ENCODE measurements at places on chromosomes 12 and 14.

DNA sequence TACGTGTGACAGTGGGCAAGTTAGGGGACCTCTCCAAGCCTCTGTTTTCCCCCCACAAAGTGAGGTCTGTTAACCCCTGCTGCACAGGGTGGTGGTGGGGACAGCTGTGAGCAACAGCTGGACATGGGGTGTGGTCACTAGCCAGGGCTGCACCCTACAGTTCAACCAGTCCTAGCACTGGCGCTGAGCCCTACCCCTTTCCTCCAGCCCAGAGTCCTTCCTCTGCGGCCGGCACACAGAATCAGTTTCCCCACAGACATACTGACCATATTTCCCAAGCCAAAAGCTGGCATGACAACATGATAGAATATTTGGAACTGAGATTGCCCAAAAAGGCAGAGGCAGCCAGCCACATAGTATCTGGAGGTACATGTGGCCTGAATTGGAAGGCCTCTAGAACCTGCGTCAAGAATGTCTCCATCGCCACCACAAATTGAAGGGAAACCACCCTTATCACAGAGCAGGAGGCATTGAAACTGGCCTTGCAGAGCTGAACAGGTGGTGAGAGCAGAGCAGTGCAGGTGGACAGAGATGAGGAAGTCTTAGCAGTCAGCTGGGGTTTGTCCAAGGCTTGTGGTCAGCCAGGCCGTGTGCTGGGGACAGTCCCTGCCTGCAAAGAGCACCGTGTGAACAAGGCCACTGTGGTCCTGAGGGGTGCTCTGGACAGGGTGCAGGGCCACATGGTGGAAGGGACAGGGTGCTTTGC is 21.2 kb downstream of the DEGS2 start:
- DNase-seq = no peak

DNA sequence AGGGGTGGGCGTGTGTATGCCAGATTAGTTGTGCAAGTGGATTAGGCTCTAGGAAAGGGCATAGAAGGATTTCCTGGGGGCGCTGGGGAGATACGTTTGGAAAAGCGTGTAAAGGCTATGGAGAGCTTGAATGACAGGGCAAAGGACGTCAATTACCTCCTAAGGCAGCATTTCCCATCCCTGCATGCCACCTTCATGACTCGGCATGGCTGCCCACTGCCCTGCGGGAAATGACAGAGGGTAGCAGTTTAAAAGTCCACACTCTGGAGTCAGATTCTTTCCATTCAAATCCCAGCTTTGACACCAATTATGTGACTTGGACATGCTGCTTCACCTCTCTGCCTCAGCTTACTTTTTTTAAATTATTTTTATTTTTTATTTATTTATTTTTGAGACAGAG is 14.8 kb upstream of the TMEM229B start:
- DNase-seq = no peak

DNA sequence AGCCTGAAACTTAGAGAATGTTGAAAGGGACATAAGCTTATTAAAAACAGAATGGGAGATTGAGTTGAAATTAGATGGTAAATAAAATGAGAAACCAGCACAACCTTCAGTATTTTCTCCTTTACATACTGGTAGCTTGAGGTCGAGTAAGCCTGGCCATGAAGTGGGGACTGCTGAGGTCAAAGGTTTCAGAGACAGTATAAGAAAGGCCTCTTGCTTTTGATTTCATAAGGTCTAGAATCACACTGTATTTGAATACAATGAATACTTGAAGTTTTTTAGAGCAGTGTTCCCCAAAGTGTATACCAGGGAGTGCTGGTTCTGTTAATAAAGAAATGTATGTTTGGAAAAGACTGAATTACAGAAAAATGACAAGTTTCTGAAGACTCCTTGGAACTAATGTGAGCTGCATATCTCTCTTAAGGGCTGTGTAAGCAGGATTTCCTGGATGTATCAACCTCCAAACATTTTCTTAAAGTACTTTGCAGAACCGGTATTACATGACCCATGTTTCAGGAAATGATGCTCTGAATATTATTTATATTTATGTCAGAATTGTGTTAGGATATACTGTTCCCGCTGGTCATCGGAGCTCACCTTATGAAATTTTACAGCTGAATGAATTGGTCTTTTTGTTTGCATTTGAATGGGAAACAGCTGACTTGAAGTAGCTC is 85.0 kb downstream of the AKAP6 start:
- no peak for DNase-seq

- DNase-seq = no peak
Observed at GRCh38 chr12:130978785-130979184, 25.1 kb downstream of the ADGRD1 start.

- DNase-seq = no peak
Observed at GRCh38 chr12:38711054-38711453, 194.3 kb downstream of the CPNE8 start.

DNA sequence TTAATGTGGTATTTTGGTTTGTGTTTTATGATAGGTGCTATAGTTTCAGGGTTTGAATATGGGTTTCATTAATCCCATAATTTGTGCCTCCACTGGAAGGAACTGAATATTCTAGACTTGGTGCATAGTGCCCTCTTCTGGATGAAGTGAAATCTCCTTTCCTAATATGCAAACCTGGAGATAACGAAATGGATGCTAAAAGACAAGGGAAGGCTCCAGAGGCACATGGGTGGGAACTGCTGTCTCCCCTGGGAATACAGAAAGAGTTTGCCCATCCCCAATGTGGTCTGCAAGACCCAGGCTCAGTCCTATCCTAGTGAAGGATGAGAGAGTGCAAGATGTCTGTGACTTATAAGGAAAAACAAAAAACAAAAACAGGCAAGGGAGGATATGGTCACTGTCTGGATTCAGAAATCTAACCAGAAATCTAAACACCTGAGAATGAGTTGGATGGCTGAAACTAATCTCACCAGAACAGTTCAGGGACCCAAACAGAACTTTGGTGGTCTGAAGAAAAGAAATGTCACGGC is 142.3 kb upstream of the TMPO start:
- DNase-seq = peak; percentile 19

- no peak for DNase-seq
Observed at GRCh38 chr14:78897443-78897842, 727.3 kb downstream of the NRXN3 start.

GRCh38 chr14:33916663-33917565 is 34.0 kb downstream of the EGLN3 start:
- DNase-seq = peak; percentile 30

- DNase-seq = no peak
Observed at GRCh38 chr12:95601091-95601961, 50.0 kb upstream of the USP44 start.

DNA sequence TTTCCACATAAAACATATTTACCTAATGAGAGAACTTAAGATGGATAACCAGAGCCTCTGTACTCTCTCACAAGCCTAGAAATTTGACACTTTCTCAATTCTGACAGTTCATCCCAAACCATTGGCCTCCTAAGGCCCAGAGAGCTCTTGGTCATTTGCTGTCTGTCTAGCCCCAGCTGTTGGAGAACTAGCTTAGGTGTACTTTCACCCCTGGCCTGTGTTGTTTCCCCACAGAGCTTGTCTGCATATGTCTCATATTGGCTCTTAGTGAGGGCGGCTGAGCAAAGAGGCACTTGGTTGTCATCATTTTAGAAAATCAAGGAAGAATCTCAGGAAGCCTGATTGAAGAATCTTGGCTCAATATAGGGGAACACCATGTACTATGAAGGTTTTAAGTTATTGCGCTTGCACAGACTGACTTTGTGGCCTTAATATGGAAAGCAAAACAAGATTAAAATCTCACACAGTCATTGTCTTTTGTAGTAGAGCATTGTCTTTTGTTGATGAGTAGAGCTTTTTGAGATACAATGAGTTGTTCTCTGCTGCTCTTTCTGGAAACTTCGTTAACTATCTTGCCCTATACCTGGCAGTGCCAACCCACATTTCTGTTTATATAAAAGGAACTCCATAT is 324.6 kb downstream of the RAD51B start:
- no peak for DNase-seq

DNA sequence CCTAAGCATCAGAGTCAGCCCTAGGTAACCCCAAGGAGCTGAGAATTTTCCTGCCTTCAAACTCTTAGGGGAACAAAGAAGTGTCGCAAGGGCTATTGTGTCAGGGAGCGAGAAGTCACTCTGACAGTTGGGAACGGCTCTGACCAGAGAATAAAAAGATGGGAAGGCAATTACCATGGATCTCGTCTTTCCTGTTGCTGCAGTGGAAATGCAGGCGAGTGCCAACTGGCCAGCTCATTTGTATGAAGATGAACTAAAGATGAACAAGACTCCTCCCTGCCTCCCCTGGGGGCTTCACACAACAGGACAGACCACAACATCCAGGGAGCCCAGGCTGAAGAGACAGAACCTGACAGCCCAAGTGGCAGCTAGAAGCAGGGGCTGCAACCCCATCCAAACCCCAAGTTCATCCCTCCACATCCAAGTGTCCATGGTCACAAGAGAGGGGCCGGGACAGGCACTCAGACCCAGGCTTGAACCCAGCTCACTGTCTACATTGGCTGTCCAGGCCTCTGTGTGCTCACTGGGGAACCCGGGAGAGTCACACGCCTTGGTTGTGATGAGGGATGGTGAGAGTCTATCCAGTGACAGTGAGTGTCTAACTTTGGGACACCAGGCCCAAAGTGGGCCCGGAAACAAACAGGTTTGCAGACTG is 322.4 kb downstream of the BCL11B start:
- DNase-seq = no peak

DNA sequence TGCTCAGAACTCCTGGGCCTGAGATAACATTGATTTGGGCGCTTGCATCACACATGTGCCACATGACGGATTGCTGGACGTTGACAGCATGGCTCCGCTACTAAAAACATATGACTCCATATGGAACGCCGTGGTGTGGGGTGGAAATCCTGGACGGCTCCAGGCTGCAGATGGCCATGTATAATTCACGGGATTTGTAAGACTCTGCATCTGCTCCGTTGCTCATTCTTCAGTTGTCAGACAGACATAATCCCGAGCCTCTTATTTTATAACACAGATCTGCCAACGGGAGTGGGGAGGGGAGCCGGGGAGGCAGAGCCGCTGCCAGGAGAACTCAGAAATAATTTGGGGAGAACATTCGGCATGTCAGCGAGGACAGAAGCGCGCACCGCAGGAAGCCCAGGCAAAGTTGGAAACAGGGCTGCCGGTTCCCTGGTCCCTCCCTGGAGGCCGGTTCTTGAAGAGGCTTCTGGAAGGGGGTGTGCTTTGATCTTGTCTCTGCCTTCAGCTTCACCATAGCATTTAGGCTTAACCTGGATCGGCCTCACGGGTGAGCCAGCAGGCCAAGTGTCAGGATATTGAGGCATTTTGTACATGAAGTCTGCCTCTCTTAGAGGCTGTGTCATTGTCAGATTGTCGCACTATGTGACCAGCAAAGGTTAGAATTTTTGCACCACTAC is 45.8 kb upstream of the MYL2 start:
- no peak for DNase-seq

DNA sequence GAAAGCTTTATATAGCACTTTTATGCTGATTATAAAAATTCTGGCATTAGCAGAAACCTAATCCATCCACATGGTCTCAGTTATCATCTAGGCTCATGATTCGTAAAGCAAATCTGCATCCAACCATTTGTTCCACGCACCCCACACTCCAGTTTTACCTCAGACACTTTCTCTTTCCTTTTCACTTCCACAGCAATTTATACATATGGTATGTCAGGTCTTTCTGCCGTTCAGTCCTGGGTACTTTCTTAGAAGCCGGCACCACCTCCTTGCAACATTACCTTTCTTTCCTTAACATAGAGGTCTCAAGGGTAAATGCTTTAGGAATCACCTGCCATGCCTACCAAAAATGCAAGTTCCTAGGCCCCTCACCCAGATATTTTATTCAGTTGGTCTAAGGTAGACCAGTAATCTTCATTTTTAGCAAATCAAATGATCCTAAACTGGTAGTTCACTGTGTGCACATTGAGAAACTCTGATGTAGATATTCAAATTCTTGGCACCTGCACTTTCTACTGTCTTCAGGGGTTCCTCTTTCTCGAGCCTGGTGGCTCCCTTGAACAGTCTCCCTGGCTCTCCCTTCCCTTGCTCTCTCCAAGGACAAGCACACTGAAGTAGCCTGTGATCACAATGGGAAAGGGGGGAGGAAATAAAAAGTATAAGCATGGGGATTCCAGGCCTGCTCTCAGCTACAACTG is 2.8 kb upstream of the KRAS start:
- DNase-seq = no peak

DNA sequence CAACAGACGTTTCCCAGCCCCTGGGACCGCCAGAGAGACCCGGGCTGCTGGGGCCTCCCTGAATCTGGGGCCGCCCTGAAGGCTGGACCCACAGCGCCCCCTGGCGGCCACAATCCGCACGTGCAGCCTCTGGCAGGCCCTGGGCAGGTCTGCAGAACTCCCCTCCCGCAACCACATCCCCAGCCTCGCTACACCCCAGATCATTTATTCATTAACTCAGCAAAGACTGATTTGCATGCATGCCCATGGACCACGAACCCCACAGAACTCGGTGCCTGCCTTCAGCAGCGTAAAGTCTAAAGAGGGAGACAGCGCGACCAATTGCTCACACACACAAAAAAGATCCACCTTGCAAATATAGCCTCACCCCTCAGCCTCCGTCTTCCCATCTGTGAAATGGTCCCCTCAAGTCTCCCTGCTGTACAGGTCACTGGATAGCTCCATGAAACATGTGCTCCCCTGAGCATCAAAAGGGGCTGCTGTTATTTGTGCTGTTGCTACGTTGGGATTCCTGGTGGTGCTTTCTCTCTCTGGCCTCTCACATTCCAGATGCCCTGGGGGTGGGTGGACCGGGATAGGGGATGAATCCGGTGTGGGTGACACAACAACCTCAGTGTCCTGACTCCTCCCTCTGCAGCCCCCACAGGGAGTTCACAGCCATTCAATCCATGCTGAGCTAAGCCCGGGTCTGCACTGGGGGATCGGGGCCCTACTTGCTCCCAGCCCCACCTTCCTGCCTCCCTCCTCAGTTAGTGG is 96.4 kb downstream of the SCARB1 start:
- peak; percentile 83 for DNase-seq

DNA sequence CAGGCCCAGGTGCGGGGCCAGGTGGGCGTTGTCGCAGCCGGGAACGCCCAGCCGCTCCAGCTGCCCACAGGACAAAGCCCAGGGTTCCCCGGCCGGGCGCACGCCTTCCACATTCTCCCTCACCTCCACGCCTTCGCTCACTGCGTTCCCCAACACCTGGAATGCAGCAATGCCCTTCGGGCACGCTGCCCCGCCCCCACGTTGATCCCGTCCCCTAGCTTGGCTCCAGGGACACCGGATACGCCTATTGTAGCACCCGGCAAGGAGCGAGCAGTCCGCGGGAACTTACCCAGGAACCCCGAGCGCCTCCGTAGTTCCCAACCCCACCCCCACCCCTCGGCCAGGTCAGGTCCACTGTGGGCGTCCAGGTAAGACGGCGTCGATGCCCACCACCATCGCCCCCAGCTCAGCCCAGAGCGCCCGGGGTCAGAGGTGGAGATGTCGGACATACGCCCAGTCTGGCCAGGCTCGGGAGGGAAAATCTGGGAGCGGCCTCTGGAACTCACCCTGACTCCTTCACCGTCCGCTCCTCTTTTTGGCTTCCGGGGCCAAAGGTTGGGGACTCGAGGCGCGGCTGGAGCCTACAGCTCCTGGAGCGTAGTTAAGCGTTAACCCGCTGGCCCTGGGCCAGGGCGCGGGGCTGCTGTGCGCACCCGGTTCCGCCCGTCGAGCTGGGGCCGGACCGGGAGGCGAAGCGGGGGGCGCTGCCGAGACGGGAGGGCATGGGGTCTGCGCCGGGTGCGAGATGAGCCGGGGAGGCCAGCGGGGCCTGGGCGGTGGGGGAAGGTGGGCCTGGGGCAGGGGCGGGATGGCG is 594 bp upstream of the CEP170B start:
- peak; percentile 25 for DNase-seq

- DNase-seq = no peak
Observed at GRCh38 chr14:22252686-22253085, 336.3 kb downstream of the DAD1 start.
